Activated naive CD4-positive, alpha-beta T cell treated with anti-CD3 and anti-CD28 coated beads, Interleukin-2, amount 50 U/mL, for 72 hours (primary cell): ENCODE measurements at places on chromosomes 5 and 9.

GRCh38 chr5:2003206-2003605 lies 120.5 kb upstream of the IRX4 start:
- DNase-seq: no peak

- DNase-seq: no peak
Observed at GRCh38 chr9:134474055-134474370, 147.8 kb downstream of the RXRA start.

GRCh38 chr5:180118391-180118791 lies 46.8 kb upstream of the RNF130 start:
- DNase-seq: no peak

DNA sequence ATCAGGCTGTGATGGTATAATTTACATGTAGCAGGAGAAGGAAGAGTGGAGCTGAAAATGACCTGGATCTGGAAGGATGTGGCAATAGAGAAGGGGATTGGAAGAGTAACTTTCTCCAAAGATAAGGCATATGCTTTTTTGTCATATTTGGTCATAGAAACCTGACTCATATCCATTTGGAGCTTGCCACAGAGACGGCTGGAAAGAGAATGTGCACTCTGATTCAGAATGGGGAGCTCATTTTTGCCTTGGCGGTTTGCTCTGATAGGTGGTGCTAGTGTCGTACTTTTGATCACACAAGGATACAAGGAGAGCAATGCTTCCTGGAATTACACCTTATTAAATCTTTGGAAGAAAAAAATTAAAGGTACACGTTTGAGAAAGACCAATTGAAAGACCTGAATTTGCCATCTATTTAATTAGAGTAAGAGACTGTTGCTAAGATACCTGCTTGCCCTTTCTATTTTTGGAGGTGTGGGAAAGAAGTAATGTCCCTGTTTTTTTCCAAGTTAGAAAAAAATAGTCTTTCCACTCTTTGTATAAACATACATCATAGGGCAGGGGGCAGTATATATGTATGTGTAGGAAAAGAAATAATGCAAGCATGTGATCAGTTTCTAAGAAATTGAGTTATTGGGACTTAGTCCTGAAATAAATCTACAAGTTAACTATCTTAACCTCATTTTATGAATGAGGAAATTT lies 5.4 kb downstream of the LSM11 start:
- DNase-seq: no peak

- DNase-seq: no peak
Observed at GRCh38 chr5:72641164-72641563, 134.0 kb upstream of the ZNF366 start.

GRCh38 chr5:173304591-173304988 lies 23.6 kb downstream of the STC2 start:
- DNase-seq: no peak

DNA sequence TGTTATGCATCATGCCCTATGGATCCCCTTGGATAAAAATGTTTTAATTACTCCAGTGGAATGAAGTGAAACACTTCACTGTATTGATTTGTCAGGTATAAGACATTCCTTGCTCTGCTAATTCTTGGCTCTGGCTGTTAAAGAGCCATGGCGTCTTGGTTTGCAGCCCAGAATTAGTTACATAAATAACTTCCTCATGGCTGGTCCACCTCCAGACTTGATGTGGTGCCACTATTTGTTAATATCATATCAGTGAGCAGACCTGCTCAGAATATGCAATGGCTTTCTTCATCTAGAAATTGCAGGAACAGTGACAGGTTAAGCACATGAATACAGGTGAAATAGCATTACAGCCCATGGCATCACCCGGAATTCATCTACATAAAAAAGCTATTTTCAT lies 446.9 kb upstream of the GRIN3A start:
- no peak for DNase-seq

DNA sequence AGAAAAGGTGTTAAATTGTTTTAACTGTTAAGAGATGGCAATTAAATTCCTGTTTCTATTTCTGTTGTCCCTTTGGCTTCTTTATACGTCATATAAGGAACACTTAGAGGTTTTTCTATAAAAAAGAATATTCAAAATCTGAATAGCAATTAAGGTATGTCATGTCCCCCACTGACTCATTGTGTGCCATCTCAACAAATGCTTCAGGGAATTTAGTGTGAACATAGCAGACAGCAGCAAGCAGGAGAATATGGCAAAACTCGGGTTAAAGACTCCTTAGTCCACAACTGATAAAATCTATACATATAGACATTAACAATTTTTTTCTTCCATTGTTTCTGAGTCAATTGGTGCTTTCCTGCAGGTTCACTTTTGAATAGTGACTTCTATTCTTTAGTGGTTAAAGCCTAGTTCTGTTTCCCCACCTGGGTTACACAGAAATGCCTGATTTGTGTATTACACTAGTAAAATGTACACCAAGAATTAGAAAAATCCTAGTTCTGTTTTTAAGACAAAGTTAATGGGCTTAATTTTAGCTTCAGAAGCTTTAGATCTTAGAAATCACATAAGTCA lies 17.9 kb upstream of the RPS23 start:
- DNase-seq: no peak

DNA sequence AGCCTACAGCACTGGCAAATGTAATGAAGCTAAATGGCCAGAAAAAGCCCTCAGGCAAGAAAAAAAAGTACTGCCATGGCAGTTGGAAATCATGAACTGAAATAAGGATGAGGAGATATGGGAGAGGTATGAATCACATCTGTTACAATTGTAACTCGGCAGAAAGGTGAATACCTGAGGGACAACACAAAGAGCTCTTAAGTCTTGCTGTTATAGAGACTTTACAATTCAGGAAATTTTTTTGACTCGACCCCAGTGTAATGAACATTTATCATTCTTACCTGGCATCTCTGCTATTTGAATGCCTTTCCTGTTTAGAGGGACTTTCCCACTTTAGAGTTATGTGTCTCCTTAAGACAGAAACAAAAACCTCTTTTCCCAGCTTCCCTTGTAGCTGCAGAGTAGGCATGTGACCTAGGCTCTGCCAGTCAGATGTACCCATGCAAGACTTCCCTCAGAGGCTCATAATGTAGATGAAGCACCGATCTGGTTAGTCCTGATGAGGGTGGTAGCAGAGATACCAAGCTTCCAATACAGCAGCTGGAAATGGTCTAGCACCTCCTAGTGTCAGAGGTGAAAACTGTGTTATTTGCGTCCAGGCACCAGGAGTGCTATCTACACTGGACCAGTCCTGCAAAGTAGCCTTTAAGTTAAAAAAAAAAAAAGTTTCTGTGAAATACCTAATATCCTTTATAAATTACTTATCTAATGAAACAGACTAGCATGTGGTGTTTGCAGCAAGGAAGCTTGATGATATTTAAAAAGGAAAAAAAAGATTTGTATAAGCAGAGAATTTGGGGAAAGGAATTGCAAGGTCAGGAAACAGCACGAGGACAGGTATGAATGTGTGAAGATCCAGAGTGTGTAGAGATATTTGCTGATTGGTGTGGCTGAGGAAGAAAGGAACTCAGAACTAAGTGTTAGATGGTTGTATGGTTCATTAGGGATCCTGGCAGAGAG lies 146.9 kb upstream of the SLC1A3 start:
- no peak for DNase-seq

DNA sequence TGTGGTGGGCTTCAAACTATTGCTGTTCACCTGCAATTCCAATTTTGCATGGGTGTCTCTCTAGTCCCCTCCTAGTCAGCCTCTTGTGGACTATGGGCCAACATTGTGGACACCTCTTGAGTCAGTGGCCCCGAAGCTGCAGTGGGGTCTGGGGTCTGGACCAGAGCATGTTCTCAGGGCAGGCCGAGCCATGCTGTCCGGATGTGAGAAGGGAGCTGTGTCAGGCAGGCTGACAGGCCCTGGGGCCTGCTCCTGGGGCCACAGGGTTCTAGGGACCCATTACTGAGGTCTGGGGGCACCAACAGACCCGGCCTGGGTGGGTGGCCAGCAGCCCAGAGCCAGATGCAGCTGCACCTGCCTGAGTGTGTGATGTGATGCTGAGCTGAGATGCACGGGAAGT lies 16.5 kb upstream of the IRX4 start:
- DNase-seq: no peak

DNA sequence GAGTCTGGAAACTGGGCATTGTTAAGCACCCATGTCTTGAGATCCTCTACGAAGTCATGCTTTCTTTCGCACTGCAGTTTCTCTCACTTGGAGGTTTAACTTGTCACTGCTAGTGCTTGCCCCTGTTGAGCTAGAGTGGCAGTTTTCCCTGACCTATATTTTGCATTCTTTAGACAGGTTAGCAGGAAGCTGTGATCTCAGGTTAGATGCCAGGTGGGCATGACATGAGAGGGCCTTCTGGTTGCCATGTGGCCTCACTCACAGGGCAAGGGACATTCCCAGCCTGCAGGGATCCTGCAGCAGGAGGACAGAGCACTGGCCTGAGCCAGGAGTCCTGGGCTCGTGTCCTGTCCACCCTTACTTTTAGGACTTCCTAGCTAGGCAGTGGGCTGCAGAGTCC lies 28.6 kb downstream of the SLC36A1 start:
- DNase-seq: no peak

DNA sequence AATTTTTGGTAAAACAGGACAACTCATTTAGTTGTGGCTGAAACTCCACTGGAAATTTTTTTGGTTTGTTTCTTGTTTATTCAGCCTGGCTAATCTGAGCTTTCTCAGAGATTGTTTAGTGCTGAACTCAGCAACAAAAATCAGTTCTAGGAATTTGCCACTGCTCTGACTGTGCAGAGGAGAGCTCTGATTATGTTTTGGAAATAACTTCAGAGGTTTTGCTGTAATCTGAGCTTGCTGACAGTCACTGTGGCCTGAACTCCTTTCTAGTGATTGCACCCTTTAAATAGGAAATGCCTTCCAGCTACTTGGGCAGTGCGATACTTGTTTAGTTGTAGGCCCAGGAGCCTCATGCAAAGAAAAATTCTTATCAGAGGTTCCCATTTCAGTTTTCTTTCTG lies 60.2 kb downstream of the OSTF1 start:
- peak; percentile 21 for DNase-seq

- DNase-seq: no peak
Observed at GRCh38 chr9:134491196-134491835, 150.3 kb upstream of the COL5A1 start.

- DNase-seq: no peak
Observed at GRCh38 chr9:86061972-86062739, 37.2 kb downstream of the GOLM1 start.

DNA sequence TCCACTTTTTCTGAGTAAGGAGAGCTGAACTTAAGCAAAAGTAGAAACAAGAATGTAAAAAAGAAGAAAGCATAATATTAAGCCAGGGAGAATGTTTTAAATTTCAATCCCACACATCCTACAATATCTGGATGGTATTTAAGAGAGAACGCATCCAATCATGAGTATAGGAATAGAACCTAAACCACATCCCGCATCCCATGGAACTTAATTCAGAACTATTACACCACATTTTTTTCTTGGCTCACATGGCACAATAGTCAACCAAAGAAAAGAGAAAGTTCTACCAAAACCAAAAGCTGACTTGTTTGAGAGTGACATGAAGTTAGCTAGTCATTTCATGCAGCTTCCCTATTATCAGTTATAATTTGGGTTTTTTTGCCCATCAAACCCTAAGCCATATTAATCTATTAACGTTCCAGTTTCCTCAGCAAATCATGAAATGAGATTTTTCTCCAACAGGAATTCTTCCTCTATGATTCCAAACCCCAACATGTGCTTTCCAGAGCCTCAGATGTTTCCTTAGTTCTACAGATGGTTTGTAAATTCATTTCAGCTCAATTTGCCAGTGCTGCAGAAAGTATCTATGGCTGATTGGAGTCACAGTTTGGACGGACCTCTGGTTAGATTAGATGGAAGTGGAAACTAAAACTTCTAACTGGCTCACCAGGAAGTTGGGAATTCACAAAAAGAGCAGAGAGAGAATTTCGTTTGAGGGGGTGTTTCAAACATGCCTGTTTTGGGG lies 22.5 kb downstream of the ADAMTSL1 start:
- DNase-seq: no peak

DNA sequence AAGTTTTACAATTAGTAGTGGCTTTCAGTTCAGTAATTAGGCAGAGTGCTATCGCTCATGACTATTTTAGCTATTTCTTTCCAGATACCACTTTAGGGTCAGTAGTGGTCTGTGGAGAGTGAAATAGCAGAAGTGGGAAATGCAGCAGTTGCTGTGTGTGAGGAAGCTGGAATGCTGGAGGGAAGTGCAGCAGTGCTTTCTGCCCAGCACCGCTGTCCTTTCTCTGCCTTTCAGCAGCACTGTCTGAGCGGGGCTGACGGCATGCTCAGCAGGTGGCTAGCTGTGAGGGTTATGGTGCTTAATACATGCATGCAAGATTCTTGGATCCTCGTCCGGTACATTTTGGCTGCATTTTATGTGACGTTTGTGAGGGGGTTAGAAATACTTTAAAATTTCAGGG lies 213.9 kb downstream of the PBX3 start:
- no peak for DNase-seq

DNA sequence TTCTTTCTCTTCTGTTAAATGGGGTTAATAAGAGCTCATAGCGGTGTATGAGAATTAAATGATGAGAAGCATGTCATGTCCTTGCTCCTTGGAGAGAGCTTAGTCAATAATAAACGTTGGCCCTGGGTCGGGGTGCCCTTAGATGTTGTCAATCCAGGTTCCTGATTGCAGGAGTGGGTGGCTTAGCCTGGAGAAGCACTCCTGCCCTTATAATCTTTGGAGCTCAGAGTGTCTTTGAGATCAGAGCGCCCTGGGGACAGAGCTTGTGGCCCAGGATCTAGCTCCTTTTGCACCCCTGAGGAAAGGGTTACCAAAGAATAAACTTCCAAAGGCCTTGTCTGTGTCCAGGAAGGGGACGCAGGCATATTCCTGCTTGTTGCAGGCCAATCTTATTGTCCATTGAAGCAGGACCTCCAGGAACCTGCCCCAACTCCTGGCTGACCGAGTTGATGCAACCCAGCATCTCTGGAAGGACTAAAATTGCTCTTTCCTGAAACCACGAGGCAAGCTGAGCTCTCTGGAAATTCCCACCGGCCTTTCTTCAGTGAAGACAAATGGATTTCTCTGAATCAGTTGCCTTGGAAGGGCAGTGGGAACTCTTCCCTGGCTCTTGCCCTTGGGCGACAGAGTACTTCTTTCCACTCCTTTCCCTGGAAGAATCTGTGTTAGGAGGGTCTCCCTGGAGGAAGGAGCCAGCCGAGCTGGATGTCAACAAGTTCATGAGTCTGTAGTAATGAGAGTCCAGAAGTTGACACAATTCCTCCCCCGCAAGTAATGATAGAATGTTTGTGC lies 6.4 kb upstream of the AMBP start:
- DNase-seq: no peak

- no peak for DNase-seq
Observed at GRCh38 chr5:52995095-52995494, 5.9 kb downstream of the ITGA2 start.

- no peak for DNase-seq
Observed at GRCh38 chr5:11555171-11555570, 349.1 kb downstream of the CTNND2 start.
